ENCODE measurements at places on chromosomes 12 and 14.
A peak's percentile ranks its signal among the peaks of the same experiment; 100 is the strongest.

DNA sequence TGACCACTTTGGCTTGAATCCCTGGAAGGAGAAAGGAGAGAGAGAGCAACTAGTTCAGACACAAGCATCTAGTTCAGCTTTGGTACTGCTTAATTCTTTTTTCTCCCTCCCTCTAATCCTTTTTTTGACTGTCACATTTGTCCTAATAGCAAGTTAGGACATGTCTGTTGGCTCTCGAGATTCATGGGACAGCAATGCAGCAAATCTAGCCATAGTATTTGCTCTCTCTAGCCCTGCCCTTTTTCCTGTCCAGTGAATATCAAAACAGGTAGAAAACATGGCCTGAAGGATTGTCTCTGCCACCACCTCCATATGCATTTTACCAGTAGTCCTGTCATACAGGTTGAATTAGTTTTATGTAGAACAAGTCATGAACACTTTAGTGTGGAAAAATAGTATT is 116.4 kb downstream of the PTPRB start:
- DNase-seq = no peak

- DNase-seq = peak; percentile 21
Observed at GRCh38 chr12:51923506-51924365, 16.4 kb downstream of the ACVRL1 start.

- DNase-seq = no peak
Observed at GRCh38 chr14:61215222-61216020, 65.7 kb downstream of the TMEM30B start.

DNA sequence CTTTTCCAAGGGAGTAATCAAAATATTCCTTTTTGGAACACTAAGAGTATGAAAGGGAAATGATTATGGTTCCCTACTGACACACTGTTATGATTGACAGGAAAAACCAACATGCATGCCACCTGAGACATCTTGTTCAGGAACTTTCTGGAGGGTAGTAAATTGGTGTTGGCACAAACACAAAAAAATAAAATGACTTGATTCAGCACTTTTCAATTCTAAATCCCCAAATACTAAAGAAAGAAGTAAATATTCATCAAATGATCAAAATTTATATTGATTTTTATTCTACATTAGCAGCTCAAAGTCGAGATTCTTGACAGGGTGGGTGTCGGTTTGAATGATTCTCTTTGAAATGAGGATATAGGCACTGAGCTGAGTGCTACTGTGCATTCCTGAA is 271.4 kb upstream of the NPAS3 start:
- no peak for DNase-seq

DNA sequence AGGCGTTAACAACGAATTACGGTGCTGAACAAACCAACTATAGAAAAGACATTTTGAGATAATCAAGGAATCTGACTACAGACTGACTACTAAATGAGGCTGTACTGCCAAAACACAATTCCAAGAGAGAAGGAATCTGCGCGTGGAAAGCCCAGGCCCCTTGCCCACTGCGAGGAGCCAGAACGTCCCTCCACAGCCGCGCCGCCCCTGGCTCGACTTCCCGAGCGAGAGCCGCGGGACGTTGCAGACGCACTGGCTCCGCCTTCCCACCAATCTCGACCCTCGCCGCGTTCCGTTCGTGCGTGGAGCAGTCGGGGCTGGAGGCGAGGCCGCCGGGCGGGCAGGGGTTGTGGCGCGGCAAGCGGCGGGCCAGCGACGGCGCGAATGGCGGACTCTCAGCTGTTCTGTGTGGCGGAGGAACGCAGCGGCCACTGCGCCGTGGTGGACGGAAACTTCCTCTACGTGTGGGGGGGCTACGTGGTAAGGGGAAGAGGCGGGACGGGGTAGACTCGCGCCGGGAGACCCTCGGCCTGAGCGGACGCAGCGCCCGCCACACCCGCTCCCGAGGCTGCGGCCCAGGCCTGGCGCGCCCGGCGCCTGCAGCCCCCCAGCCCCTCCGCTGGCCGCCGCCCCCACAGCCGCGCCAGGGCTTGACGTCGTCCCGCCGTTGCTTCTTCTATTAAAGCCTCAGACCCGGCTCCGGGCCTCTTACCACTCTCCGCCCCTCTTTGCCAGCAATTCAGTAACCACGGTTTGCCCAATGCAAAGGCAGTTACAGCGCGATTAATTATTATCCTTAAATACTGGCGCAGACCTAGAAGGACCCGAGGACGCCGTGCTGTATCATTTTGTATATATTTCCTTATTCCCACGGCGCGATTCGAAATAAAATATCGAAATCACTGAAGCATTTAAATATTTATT is at the start of gene KLHDC1:
TSS of gene KLHDC1 (plus strand) at position 310 of the 924 bp plus-strand sequence. CDS start at position 385, 75 bp downstream.
- DNase-seq = peak; percentile 26

- DNase-seq = no peak
Observed at GRCh38 chr12:130601327-130601726, 114.8 kb downstream of the RIMBP2 start.
